ENCODE measurements at places on chromosomes 7 and 10.

- DNase-seq, result no peak
These were observed 1.5 kb upstream of the HOXA9 start for GRCh38 chr7:27166531-27167505.

GRCh38 chr7:132770055-132770454, 193.8 kb upstream of the PLXNA4 start:
- no peak for DNase-seq

DNA sequence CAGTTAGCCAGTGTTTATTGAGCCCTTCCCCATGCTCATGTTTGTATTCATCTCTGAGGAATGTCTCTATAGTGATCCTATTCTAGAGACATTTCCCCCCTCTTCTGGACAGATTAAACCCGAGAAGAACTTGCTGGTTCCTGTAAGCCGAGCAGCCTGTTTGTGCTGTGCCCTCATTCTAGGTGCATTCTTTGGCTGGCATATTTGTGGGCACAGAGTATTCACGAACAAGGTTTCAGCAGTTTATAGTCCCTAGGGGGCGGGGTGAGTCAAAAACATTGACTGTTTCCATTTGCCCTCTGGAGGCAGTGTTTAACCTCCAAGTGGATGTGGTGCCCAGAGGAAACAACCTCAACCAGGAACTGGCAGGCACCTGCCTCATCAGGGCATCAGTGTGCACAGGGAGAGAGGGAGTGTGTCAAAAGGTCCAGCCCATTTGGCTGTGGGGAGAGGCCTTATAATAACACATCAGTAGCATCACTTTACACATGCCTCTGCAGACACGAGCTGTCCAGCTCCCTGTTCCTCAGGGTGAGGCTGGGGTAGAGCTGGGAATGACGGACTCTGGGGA, 273.3 kb upstream of the LRGUK start:
- DNase-seq, result peak; percentile 30

- DNase-seq, result no peak
These were observed 109.4 kb downstream of the ABLIM1 start for GRCh38 chr10:114548662-114549061.

DNA sequence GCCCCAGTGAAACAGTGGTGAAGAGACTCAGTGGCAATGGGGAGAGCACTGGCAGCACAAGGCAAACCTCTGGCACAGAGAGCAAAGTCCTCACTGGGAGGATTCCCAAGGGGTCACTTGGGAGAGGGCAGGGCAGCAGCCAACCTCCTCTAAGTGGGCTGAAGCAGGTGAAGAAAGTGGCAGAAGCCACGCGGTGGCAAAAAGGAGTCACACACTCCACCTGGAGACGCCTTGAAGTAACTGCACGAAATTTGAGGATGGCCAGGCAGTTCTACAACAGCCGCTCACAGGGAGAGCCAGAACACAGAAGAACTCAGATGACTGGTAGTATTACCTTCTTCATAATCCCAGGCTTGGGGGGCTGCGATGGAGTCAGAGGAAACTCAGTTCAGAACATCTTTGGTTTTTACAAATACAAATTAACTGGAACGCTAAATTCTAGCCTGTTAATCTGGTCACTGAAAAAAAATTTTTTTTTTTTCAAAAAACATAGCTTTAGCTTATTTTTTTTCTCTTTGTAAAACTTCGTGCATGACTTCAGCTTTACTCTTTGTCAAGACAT, 574 bp upstream of the IL6 start:
- peak; percentile 50 for DNase-seq

GRCh38 chr7:103598326-103598905, 152.4 kb upstream of the SLC26A5 start:
- no peak for DNase-seq

DNA sequence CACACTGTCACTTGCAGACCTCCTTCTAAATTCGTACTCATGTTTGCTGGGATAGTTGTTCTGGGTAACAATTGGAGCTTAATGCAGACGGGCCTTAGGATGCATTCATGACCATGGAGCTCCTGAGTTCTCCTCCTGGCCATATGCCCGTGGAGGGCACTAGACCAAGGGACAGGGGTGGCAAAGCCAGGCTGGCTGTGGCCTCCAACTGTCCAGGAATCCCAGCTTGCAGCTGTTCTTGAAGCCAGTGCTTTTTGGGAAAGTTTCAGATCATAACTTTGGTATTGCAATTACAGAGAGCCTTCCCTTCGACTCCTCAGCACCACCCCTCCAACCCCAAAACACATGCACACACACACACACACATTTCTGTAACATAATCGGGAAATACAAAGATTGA, 30.6 kb downstream of the ANTXRL start:
- DNase-seq, result no peak

DNA sequence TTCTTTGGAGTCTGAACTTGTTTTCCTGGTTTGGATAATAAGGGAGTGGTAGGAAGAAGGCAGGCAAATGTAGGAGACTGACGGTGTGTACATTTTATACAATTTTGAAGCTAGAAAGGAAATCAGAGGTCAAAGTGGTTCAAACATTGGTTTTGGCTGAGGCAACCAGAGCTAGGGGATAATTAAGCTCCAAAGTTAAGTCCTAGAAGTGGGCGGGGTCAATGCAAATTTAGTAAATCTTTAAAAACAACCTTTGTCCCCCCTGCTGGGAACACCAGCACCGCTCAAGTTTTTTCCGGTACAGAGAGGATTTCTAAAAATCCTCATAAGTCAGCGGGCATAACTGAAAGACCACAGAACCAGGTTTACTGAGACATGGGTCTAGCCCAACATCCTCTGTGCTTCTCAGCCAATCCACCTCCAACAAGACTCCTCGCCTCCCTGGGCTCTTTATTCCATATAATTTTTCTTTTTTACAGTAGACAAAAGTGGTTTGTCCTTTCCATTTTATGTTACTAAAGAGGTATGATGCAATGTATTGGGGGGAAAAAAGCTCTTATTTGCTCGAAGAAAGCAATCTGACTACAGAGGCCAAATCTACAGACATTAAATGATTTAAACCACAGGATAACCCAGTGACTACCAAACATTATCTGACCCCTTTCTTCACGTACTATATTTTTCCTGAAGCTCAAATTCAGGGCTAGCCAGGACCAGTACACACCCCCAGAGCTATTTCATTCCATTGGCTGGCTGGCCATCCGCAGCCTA, 1.6 kb downstream of the GLUD1 start:
- DNase-seq, result no peak

DNA sequence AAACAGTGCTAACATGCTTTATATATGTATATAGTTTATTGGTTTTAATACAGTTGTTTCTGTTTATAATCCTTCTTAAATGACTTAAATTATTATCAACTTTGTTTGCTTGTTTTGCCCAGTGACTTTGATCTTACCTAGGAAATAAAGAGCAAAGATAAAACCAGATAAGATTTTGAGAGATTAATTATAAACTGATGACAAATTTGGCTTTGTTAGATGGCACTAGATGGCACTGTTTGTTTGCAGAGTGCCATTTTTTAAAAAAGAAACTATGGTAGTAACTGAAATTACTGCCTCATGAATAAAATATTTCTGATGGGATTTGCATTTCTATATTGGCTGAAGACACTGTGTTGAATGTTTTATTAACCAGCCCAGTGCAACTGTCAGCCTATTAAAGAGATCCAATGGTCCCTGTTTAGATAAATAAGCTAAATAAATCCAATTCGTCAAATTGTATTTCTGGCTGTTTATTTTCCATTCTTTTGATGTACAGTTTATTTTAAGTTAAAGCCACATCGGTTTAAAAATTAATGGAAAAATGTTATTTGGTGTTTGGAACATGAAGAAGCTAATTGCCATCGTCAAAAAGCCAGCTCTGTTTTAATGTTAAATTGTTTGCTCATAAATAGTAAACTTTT, 28.7 kb downstream of the VTI1A start:
- no peak for DNase-seq

DNA sequence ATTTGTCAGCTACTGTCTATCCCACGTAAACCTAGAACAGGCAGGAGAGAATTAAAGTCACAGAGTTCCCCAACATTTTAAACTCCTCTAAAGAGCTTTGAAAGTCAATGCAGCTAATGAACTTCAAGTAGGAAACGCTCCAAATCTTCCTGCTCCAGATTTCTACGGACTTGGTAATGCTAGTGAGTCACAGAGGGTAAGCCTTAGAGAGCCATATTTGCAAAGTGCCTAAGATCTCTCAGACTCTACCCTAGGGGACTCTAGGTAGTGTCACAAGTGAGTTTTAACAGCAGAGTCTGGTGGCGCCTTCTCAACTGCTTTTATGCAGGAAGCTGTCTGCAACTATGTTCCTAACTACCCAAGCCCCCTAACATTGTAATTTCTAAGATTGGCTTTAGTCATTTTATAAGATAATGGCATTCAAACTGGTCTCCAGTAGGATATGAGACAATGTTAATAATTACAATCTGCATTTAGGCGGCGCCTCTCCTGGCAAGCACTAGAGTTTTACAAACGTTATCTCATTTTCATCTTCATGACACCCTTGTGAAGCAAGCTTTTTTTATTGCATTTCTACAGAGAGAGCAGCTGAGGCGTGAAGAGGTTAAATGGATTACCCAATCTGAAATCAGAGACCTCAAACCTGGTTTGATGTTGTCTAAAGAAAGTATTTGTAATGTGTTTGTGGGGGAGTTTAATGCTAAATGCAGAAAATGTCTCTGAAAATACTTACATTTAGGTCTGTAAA, 22.0 kb upstream of the FZD1 start:
- DNase-seq, result no peak

DNA sequence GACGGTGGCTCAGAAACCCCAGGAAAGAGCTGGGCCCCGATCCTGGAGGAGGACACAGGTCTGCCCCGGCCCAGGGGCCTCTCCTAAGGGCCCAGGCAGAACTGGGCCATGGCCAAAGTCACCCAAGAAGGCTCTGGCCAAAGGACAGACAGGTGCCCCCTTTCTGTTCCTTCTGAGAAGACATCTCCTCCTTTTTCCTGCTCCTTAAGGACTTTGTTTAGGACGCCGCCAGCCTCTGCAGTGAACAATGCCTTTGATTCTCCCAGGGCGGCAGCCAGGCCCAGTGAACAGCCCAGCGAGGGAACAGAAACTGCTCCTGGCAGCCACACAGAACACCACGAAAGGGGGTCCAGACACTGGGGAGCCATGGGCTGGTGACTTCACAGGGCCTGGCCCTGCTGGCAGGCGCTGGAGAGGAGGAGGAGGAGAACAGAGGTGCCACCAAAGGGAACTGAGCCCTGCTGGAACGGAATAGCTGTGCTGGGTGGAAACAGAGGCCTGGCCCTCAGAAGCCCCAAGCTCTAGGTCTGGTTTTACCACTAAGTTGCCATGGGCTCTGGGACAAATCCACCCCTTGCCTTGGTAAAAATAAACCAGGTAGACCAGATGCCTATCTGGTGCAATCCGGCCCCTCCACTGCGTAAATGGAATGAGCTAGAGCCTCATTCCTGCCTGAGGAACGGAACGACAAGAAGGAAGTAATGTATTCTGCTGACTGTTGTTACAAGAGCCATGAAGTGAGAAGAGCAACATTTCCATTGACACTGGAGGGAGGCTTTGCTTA, 163.3 kb upstream of the RHEB start:
- no peak for DNase-seq

GRCh38 chr10:51532044-51532443, 167.4 kb downstream of the CSTF2T start:
- DNase-seq, result no peak

GRCh38 chr10:127836966-127837365, 55.8 kb downstream of the CLRN3 start:
- DNase-seq, result no peak

DNA sequence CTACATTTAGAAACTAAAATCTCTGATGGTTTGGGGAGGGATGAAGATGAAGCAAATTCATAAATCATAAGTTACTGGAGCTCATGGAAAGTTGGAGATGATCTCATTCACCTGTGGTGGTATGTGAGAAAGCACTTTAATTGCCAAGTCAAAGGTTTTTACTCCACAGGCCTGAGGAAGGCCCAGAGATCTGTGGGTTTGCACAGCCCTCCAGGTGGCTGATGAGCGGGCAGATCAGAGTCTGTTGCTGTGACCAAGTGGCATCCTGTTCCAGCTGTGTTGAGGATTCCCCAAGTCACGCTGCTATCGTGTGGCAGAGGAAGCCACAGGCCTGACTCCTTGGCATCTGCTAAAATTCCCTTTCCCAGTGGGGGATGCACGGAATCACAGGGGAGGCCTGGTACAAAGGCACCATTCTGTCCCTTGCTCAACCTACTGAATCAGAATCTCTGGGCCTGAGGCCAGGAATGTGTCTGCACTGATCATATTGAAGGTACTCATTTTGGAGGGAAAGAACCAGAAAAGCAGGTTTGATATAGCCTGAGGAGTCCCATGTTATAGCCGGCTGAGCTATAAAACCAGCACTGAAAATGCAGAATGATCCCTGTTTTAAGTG, 19.7 kb upstream of the DDC start:
- no peak for DNase-seq

DNA sequence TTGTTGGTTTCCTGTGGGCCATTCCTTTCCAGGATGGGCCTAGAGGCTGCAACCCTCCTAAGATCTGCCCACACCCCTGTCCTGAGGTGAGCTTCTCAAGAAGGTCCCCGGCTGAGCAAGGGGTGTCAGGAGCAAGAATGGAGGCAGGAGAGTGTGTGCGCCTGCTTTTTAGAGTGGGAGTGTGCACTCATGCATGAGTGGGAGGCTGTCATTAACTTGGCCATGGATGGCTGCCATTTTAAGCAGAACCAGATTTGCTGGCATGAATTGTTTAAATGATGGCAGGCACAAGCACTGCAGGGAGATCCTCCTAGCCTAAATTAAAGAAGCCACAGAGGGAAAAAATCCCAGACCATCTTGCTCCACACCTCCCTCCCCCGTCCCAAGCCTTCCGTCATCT, 2.9 kb upstream of the SGPL1 start:
- no peak for DNase-seq

- DNase-seq, result no peak
These were observed 2.3 kb downstream of the MACROH2A2 start for GRCh38 chr10:70054902-70055301.

GRCh38 chr7:116741625-116742316, 69.8 kb downstream of the MET start:
- DNase-seq, result no peak

DNA sequence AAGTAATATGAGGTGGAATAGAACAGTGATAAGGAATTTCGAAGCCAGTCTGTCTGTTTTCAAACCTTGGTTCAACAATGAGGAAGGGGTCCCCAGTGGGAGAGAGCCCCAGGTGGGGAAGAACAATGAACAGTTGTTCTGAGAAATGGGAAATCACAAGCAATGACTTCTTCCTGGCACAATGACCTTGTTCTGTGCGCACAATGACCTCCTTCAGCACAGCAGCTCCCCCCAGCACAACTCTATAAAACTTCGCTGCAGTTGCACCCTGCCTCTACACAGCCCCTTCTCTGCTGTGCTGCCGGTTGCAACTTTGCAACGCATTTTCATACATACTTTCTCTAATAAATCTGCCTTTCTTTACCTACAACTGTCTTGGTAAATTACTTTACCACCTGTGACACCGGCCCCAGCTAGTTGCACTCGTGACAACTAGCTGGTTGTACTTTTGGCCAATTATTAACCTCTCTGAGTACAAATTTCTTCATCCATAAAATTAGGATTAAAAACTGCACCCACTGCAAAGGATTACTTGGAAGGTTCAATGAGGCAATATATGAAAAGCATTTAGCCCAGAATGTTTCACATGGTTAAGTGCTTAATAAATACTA, 40.5 kb downstream of the ASB4 start:
- no peak for DNase-seq

GRCh38 chr7:3176112-3177000, 124.7 kb upstream of the SDK1 start:
- DNase-seq, result no peak

- no peak for DNase-seq
These were observed 99.3 kb downstream of the FAM53B start for GRCh38 chr10:124644771-124645415.

- DNase-seq, result no peak
These were observed 18.0 kb downstream of the STARD3NL start for GRCh38 chr7:38195804-38196595.

Data from NCI-H1092 (cell line).